Stimulated activated CD8-positive, alpha-beta memory T cell treated with anti-CD3 and anti-CD28 coated beads, Interleukin-4, amount 100 ng/mL, for 1 hour (primary cell): ENCODE measurements at places on chromosomes 4 and X.

GRCh38 chrX:74835566-74835965 lies 89.7 kb downstream of the NEXMIF start:
- no peak for DNase-seq

GRCh38 chr4:123649250-123649644 lies 252.7 kb downstream of the SPRY1 start:
- no peak for DNase-seq

GRCh38 chr4:55500072-55500471 lies 46.6 kb downstream of the CLOCK start:
- no peak for DNase-seq

- DNase-seq, result no peak
Measured at GRCh38 chrX:10169175-10169574, 12.4 kb downstream of the CLCN4 start.

DNA sequence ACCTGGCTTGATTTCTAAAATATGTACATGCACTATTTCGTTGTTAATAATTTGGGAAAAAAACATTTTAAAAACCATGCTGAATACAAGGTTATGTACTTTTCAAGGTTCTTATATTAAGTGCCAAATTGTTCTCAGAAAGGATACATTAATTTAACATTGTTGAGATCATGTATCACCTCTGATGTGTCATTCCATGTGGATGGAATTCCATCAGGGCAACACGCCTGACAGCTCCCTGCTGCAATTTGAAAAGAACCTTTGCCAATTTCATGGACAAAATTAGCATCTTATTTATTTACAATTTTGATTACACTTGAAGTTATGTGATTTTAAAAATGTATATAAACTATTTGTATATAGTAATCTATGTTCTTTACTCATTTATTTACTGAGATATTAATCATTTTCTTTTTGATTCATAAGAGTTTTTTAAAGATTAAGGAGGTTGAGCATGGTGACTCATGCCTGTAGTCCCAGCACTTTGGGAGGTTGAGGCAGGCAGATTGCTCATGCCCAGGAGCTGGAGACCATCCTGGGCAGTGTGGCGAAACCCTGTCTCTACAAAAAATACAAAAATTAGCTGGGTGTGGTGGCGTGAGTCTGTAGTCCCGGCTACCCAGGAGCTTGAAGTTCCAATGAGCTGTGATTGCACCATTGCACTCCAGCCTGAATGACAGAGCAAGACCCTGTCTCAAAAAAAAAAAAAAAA lies 142.8 kb downstream of the ENPP6 start:
- DNase-seq, result no peak

DNA sequence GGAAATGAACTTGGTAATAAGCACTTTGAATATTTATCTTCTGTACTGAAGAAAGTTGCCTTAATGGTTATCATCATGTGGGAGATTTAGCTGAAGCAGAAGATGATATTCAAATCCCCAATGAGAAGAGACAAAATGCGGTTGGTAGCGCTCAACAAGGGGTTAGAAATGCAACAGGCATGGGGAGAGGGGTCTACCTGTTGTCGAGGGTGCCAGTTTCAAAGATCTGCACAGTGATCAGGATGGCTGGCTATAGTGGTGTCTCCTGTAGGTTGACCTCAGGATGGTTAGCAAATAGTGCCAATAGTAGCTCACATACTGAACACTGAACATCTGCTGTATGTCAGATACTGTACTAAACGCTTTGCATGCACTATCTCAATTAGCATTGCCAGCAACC lies 7.0 kb upstream of the HS6ST2 start:
- no peak for DNase-seq

DNA sequence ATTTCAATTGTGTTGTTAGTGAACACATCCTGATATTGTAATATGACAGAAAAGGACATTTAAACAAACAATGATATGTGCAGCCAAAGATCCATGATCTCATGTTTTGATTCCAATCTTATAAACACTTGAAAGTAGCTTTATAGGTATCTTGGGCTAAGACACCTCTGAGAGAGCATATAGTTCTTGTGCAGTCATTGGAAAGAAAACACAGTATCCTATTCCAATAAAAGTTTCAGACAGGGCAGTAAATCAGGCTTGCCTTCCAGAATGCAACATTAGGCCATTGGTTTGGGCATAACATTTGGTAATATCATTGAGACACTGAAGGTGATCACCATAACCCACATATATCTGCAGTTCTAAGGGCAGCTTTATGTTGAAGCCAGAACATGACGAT lies 188.3 kb upstream of the HCCS start:
- no peak for DNase-seq
